ENCODE measurements at places on chromosomes 1 and 21.

- DNase-seq = no peak
Observed at GRCh38 chr21:42062236-42063022, 8.7 kb upstream of the UMODL1 start.

- no peak for DNase-seq
Observed at GRCh38 chr1:82721702-82722101, 921.0 kb downstream of the ADGRL2 start.

- DNase-seq = peak; percentile 30
Observed at GRCh38 chr1:94240822-94241221, 3.4 kb upstream of the ARHGAP29 start.

DNA sequence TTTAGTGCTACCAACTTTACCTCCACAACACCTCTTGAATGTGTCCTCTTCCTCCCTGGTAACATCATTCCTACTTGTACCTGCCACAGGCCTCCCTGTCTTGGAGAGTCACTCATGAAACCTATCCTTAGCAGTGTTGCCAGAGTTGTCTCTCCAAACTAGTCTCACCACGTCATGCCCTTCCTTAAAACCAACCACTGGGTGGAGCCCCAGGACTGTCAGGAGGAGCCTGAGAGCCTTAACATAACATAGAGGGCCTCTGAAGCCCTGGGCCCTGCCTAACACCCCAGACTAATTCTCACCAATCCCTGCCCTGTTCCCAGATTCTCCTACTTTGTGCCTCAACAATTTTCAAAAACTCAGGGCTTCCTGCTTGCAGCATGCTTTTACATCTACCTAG lies 65.3 kb downstream of the ZNF697 start:
- peak; percentile 77 for DNase-seq

DNA sequence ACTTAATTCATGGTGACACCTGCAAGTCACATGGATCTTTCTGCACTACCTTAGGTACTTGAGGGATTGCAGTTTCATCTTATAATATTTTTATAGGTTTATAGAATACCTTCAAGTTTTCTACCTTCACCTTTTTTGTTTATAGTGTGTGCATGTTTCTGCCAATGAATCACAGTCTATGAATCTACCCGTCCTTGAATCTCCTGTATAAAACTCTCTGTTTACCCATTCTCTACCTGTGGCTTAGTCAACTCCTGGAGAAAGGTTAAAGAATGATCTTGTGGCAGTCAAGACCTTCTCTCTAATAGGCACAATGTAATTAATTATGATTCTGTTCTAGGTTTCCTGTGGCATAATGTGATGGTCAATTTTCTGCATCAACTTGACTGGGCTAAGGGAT lies 3.2 kb upstream of the GSTM2 start:
- no peak for DNase-seq

DNA sequence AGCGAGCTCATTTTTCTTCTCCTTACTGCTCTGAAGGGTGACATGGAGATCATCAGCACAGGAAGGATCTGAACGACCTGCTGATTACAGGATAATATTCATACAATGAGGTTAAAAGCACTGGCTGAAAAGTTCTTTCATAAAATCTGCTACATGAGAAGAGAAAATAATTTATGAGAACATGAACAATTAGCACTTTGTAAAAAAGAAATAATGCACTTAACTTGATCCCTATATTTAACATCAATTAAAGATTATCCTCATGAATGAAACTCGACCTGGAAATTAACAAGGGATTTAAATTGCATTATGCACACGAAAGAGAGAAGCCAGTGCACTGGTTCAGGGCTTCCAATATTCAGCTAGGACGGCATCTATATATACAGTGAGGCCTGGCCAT lies 46.6 kb downstream of the RRAGC start:
- no peak for DNase-seq

- no peak for DNase-seq
Observed at GRCh38 chr1:211944733-211945500, 90.4 kb downstream of the INTS7 start.

DNA sequence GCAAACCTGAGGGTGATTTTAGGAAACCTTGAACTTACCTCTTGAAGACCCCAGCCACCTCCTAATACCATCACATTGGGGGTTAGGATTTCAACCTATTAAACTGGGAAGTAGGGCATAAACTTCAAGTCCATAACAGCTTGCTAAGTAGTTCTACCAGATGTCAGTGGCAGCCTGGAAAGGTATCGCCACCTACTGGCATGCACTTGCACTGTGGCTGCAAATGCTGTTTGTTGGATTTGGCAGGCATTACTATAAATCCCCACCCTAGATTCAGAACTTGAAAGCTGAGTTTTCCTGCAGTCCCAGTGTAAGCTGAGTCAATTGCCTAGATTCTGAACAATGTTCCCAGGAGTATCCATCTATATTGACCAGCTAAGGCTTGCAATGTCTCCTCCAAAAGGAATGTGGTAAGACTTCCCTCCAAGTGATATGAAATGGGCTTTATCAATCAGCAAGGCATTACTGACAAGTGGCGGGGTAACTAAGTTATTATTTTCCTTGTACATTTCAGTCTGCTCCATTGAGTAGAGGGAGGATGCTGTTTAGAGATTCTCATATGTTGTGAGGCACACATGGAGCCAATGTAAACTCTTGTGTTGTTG lies 474.5 kb downstream of the PTPRC start:
- peak; percentile 35 for DNase-seq
